Hematopoietic multipotent progenitor cell treated with erythropoietin and hydrocortisone succinate and interleukin-3 and kit ligand, for 4 days (in vitro differentiated cells): ENCODE measurements at places on chromosomes 3 and 15.

- DNase-seq: no peak
Measured at GRCh38 chr3:13715961-13716360, 163.9 kb downstream of the WNT7A start.

GRCh38 chr3:168671091-168671490 lies 575.4 kb upstream of the GOLIM4 start:
- peak; percentile 22 for DNase-seq

DNA sequence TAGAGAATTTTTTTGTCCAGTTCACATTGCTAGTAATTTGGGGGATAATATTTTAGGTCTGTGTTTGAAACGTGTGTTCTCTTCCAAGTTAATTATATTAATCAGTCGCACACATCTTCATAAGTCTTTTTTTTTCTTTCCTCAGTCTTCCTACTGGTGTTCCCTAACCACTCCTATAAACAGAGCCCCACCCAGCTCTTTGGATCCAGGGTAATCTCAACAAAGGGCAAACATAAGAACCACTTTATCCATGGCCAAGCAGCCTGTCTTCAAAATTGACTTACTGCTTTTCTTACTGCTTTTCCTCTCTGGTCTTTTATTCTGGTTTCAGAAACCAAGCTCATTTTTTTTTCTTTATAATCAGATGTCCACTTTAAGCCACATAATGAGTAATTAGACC lies 266.8 kb upstream of the NECTIN3 start:
- DNase-seq: no peak

DNA sequence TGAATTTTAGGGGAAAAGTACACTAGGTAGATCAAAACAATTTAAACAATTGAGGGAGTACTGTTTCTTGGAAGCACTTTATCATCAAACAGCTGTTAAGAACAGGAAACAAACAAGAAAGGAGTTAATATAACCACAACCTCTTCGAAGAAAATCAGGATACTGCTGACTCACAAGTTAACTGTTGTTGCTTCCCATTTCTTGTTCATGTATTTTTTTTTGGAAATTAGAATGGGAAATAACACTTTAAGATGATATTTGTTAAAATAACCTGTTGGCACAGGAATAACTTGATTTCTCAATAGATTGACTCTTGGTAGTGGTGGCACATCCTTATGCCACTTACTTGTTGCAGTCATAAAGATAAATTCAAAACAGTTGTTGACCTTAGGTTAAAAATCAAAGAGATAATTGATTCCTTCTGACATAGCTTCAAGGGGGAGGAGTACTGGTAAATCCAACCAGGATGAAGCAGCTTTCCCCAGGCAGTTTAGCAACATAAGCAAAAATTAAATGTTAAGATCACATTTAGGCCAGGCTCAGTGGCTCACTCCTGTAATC lies 3.3 kb downstream of the BNIP2 start:
- DNase-seq: peak; percentile 72

DNA sequence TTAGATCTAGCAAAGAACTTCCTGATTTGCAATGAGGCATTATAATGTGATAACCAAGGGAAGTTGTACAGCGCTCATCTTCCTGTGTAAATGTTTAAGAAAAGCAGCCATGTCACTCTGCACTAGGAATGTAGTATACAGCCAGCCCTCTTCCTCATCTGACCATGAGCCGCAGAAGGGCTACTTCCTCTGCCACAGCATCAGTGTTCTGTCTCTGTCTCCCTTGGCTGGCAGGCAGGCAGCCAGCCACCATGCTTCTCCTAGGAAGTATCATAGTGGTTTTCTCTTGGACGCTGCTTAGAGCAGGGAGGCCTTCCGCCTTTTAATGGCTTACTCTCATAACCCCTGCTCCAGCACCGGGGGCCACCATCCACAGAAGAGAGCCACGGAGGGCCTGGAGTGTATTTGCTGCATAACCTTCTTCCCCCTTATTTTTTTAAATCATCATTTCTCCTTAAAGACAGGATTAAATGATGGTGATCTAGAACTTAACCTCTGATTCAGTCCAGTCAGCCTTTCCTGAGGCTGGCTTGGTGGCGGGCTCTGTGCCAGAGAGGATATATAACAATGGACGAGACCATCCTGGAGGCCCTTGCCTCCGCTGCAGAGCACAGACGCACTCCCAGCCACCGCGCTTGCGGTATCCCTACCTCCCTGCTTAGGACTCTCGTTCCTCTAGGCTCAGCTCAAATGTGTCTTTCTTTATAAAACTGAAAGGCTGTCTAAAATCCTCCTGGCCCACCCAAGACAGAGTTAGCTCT lies 57.3 kb upstream of the PLXNA1 start:
- peak; percentile 22 for DNase-seq

- no peak for DNase-seq
Measured at GRCh38 chr3:94171954-94172353, 109.1 kb downstream of the NSUN3 start.

GRCh38 chr3:72153477-72154314 lies 368.7 kb upstream of the PROK2 start:
- DNase-seq: no peak

DNA sequence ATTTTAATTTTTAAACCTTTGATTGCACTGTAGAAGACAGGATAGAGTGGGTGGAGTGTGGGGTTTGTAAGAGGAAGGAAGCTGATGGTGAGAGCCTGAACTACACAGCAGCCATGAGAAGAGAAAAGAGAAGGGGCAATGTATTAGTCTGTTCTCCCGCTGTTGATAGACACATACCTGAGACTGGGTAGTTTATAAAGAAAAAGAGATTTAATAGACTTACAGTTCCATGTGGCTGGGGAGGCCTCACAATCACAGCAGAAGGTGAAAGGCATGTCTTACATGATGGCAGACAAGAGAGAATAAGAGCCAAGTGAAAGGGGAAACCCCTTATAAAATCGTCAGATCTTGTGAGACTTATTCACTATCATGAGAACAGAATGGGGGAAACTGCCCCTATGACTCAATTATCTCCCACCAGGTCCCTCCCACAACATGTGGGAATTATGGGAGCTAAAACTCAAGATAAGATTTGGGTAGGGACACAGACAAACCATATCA lies 37.3 kb downstream of the STARD5 start:
- peak; percentile 54 for DNase-seq

DNA sequence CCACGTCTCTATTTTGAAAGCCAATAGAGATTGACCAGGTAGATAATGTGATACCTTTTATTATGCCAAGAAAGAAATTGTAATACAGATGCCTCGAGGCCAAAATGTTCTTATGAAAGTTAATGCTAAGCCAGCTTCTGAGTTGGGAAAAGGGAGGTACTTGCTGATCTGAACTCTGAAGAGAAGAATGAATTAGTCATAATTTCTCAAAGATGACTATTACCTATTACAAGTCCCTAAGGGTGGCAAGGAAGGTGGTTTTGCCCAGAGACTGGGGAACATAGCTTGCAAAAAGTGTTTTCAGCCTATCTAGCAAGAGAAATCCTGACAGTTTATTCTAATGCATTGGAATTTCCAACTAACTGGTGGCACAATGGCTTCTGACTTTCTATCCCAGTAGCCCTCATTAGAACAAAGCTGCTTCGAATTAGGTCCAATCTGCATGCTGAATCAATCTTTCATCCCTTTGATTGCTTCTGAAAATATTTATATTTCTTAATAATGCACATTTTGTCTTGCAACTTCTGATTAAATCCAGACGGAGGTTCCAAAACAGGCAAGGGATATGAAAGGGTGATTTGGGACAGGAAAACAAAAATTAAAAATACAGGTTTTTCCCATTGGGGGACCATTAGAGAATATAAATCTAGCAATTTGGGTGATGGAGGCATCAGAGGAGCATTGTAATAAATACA lies 17.7 kb upstream of the NR2F2 start:
- DNase-seq: no peak

DNA sequence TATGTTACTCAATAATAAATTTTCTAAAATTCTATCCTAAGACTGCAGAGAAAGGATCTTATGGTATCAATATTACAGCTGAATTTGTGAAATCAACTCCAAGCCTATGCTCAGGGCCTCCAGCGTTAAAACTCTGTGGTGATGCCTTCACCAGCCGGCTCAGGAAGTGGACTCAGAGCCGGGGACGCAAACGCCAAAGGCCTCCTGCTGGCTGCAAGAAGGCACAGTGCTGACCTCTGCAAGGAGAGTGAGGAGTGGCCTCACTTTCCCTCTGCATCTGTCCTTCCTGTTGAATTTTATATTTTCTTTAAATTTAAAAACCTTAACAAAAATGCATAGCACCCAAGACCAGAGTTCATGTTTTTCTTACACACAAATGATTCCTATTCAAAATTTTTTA lies 48.5 kb downstream of the HERC2 start:
- DNase-seq: no peak

- no peak for DNase-seq
Measured at GRCh38 chr3:151924753-151925152, 51.3 kb downstream of the SUCNR1 start.

- DNase-seq: peak; percentile 31
Measured at GRCh38 chr15:90871716-90872485, 3.5 kb downstream of the FURIN start.

DNA sequence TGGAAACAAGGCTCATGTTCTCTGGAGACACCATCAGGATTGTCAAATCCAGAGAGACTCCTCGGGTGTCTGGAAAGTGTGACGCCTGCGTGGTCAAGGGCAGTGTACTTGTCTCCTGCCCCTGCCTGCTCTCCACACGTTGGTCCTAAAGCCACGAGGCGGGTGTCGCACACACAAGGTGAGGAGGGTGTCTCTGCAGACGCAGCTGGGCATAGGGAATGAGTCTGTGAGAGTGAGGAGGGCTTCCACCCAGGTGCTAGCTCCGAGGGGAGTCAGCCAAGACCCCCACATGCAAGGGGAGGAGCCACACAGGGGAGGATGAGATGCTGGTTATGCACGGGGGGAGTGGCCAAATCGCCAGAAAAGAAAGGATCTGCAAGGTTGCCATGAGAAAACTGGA lies 27.9 kb upstream of the OCA2 start:
- DNase-seq: no peak
